OCI-M1 (cell line): ENCODE measurements at places on chromosomes 12 and 14.

DNA sequence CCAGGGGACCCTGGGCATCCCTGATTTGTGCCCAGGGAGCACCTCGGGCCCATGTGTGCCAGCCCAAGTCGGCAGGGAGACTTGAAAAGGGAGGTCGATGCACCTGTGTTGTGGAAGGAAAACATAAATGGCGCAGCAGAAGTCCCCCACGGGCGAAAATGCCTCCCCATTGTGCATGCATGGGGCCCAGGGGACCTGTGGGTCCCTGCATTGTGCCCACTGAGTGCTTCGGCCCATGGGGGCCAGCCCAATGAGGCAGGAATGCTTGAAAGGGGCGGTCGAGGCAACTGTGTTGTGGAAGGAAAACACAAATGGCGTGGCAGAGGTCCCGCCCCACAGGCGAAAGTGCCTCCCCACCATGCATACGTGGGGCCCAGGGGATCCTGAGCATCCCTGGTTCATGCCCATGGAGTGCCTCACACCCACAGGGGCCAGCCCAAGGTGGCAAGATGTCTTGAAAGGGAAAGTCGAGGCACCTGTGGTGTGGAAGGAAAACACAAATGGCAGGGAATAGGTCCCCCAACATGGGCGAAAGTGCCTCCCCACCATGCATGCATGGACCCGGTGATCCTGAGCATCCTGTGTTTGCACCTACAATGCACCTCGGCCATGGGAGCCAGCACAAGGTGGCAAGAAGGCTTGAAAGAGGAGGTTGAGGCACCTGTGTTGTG lies 368.0 kb downstream of the ALG10 start:
- DNase-seq: no peak

DNA sequence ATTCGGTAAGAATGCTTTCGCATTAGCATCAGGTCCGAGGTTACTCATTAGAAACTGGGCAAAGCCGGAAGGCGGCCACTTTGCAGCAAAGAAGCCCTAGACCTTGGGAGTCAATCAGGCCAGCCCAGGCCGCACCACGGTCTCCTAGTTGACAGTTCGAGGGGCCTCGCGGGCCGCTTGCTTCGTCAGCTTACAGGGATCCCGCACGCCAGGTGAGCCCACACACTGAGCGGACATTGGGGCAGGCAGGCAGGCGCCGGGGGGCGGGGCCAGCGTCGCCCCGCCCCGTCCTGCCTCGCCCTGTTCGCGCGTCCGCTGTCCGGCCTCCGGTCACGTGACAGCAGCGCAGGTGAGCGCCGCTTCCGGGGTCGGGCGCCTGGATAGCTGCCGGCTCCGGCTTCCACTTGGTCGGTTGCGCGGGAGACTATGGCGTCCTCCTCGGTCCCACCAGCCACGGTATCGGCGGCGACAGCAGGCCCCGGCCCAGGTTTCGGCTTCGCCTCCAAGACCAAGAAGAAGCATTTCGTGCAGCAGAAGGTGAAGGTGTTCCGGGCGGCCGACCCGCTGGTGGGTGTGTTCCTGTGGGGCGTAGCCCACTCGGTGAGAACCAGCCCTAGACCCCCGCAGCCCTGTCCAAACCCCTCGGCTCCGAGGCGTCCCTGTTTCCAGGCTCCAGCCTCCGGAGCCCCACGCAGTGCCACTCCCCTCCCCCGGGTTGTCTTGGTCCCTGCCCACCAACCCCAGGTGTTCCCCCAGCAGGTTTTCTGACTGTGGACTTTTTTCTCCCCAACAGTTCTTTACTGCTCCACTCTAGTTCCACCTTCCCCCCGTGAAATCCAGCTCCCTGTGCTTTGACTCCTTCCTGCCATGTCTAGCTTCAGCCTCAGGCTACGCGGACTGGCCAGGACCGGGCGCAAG lies at the start of gene PIP4K2C:
PIP4K2C (plus strand) TSS at position 329 of the 918 bp plus-strand sequence; CDS start at position 427, 98 bp downstream.
- peak; percentile 90 for DNase-seq

DNA sequence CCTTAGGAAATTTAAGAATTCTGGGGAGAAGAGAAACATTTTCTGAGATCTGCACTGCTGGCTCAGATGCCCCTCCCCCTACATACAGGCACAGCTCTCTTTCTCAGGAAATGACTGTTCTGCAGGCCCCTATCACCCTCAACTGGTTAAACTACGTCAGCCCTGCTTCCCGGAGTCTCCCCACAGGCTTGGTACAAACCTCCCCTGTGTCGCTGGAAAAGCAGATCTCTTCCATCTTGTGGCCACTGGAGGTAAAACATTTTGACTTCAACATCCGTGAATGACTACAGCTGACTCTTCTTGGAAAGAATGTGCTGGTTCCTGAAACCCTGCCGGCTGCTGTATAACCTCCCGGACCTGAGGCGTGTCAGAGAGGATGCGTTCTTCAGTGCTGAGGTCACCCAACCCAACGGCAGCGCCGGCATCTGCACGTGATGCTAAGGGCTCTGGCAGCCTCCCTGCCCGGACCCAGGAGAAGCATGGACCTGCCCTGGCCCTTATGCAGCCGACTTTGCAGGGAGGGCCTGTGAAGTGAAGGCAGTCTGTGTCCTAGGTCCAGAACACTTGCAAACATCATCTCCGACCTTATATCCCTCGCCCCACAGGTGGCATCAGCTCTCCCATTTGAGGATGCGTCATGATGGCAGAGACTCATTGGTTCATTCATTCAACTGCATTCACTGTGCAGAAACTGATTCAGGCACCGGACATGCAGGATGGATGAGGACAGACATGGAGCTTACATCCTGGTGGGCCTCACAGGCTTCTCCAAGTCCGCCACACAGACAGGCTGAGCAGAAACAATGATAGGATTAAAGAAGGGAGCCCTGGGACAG lies 129.2 kb downstream of the GCH1 start:
- DNase-seq: peak; percentile 93

- no peak for DNase-seq
These were observed 72.6 kb downstream of the NUAK1 start for GRCh38 chr12:106066051-106066705.

GRCh38 chr12:28218875-28219274 lies 28.6 kb downstream of the CCDC91 start:
- DNase-seq: no peak

DNA sequence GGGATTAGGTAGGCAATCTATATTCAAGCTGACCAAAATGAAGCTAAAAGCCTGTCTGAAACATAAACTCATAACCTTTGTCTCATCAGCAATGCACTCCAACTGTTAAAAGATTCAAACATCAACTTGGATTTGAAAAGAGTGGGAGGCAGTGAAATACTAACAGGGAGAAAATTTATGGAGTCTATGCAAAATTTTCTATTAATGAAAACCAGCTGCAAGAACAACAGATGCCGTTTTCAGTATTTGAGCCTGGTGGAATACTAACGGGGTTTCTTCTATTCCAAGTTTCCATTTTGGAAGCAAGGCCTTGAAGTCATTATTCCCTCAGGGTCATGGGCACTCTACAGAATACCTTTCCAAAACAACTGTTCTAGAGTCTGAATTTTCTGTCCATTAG lies 88.3 kb downstream of the LRP6 start:
- no peak for DNase-seq

- DNase-seq: peak; percentile 25
These were observed 11.8 kb upstream of the ATF1 start for GRCh38 chr12:50751948-50752721.

- DNase-seq: no peak
These were observed 129.9 kb downstream of the GRIP1 start for GRCh38 chr12:66549050-66549389.

- no peak for DNase-seq
These were observed 319.5 kb downstream of the FUT8 start for GRCh38 chr14:65731933-65732506.

DNA sequence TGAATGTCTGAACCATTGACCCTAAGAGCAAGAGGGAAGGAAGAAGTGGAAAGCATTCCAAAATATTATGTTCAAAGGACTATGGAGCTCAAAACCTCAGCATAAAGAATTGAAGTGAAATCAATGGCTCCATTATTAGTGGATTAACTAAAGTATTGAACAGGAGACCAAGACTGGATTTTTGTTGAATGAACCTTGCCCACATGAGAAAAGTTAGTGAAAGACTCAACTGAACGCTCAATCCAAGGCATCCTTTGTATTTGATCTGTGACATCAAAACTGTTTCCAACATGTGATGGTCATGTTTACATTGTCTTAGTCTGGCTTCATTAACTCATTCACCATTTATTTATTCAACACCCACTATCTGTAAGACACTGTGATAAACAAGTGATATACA lies 161.0 kb downstream of the CNTN1 start:
- no peak for DNase-seq

- DNase-seq: no peak
These were observed 95.4 kb downstream of the PTPRO start for GRCh38 chr12:15417691-15418090.

DNA sequence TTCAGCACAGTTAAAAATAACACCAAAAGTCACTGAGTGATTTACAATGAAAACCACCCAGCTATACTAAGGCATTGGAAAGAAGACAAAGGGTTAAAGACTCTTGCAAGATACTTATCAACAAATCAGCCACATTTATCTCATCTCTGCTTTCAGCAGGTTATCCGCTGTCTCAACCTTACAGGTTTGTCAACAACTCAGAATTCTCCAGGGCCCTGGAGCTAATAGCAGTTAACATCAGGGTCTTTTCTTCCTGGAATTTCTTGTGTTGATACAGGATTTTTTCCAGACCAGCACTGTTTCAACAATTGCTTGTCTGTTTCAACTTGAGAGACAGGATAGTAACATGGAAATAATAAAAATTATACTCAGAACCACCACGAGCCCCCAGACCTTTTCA lies 3.5 kb downstream of the PKP2 start:
- no peak for DNase-seq

- peak; percentile 89 for DNase-seq
These were observed 50.9 kb upstream of the PKP2 start for GRCh38 chr12:32947206-32948067.

GRCh38 chr14:103298620-103299019 lies 35.4 kb upstream of the EIF5 start:
- peak; percentile 24 for DNase-seq

DNA sequence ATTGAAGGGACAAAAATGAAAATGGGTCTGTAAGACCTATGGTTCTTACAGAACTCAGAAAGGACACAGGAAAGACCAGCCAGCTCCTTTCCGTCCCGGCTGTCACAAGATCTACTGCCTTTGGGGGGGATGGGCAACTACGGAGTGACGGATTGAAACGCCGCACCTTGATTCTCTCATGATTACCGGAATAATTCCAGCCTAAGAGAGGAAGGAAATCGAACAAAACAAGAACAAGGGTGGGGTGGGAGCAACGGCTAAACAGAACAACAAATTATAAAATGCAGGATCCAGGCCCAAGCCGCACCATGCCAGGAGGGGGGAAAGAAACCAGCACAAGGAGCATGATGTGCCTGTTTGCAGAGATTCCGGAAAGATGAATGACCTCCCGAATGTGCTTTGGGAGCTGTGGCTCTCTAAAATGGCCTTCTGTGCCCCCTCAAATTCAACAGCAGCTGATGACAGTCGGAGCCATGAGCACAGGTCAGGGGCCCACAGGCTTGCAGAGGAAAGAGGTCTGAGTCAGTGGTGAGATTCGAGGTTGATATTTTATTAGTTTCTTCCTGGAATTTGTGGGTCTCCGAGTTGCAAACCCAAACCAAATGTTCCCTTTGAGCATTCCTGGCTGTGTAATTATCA lies 72.1 kb downstream of the SPRING1 start:
- DNase-seq: no peak

GRCh38 chr14:29738950-29739349 lies 188.7 kb downstream of the PRKD1 start:
- DNase-seq: no peak

DNA sequence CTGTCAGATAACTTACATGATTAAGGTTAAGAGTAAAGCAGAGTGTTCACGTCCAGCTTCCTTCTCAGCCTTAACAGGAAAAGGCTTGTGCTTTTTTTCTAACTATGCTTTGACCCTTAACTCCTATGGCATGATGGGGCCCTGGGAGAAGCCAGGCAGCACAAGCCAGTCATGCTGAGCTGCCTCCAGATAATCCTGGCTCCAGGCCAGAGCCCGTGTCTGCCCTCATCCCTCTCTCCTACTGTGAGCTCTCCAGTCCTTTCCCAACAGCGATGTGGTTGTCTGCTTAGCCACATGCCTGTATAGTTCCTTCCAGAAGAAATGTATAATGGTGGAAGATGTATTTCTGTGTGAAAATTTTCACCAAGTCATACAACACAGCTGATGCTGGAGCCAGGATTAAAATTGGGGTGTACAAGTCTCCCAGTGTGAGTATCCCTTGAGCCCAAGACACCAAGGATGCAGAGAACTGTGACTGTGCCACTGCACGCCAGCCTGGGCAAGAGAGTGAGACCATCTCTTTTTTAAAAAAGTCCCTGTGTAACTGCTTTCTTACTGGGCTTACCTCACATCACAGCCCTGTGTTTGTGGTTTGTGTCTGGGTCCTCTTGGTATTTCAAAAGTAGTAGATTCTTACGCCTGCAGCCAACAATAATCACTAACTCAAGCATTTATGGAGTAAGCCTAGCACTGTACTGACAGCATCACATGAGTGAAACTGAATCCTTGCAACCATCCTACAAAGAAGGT lies 7.9 kb upstream of the ITFG2 start:
- DNase-seq: no peak
